Naive thymus-derived CD8-positive, alpha-beta T cell (primary cell): ENCODE measurements at places on chromosomes 4 and X.

- no peak for DNase-seq
These were observed 7.4 kb upstream of the HS3ST1 start for GRCh38 chr4:11436084-11436483.

GRCh38 chr4:71537551-71538065 is 198.8 kb downstream of the SLC4A4 start:
- DNase-seq, result no peak

DNA sequence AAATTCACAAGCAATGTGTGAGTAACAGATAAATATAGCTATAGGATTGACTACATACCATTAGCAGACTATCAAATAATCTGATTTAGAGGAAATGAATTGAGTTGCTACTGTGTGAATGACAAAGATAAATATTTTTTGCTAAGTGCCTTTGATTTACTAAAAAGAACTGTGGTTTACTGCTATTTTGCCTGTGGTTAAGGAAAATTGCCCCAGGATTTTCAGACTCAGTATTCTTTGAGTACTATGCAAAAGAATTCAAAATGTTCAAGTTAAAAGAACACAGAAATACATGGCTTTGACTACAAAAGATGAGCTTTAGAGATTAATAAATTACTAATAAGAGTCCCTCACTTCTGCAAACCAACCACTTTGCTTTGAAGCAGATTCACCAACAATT is 853.8 kb downstream of the ADGRL3 start:
- no peak for DNase-seq

DNA sequence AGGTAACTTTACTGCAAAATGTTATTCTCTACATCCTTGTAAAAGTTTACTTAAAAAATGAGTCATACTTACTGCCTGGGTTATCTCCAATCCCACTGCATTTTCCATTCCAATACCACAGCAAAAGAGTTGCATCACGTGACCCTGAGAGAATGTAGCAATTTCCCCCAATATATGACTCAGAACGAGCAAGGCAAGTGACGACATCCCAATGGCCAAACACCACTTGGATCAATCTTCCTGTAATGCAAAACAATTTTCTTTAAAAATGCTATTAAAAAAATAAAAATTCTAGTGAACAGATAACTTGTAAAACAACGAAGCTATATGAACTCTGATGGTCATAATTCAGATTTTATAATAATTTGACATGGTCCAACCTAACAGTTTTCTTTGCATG is 224.3 kb downstream of the DCLK2 start:
- no peak for DNase-seq

- no peak for DNase-seq
These were observed 8.0 kb downstream of the IBSP start for GRCh38 chr4:87807402-87807801.

DNA sequence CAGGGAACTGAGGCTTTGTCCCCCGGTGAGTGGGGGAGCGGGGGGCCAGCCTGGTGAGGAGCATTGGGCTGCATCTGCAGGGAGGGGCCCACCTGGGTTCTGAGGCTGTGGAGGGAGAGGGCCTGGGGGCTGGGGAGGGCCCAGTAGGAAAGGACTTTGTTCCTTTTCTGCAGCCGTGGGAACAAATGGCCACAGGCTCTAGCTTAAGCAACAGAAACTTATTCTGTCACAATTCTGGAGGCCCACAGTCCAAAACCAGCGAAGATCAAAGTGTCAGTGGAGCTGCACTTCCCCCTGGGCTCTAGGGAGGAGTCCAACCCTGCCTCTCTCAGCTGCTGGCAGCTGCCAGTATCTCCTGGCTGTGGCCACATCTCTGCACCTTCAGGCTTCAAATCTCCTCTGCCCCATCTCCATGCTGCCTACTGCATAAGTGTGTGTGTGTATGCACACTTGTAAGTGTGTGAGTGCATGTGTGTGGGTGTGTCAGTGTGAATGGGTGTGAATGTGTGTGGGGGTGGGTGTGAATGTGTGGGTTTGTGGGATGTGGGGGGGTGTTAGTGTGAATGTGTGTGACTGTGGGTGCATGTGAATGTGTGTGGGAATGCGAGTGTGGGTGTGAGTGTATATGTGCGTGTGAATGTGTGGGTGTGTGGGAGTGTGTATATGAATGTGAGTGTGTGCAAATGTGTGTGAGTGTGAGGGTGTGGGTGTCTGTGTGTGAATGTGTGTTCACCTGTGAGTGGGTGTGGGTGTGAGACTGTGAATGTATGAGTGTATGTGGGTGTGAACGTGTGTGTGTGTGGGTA is 204.5 kb upstream of the PSAPL1 start:
- DNase-seq, result no peak

DNA sequence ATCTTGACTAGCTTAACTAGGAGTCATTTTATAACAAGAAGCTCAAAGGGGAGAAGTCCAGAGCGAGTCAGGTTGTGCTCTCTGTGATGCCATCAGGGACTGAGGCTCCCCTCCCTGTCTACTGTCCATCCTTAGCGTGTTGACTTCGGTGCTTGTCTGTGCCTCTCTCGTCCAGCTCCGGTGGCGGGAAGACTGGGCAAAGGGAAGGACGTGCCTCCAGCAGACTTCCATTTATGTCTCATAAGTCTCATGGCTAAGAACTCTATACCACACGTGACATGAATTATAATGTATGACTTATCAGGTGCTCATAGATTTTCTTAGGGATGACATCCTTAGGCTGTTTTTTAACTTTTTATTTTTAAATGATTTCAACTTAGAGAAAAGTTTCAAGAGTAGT is 92.6 kb upstream of the TLR2 start:
- no peak for DNase-seq

DNA sequence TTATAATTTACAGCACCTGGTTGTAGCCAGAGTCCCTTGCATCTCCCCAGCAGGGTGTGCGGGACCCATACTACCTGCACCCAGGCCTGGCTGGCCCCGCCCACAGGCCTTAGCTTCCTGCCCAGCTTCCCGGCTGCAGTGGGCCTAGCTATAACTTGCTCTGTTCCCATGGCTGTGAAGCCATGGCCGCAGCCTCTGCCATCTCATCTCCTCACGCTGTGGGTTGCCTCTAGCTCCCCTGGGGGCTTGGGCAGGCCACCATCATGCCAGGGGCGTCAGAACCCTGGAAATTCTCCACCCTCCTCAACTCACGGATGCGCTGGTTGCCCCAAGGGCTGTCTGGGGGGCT is 26.1 kb upstream of the SORBS2 start:
- DNase-seq, result no peak

DNA sequence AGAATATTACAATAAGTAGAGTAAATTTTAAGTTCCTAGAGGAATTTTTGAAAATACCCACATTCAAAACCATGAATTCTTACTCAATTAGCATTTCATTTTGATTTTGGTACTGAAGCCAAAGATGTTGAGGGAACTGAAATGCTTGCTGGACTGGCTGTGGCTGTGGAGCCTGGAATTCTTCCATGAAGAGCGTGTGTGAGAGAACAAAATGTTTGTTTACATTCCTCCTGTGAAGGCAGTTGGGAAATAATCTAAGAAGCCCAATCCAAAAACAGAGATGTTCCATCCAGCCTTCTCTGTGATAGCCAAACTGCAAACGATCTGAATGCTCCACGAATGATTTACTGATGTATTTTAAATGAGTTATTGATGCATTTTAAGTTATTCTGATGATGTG is 3.8 kb upstream of the ADH1B start:
- no peak for DNase-seq

- DNase-seq, result no peak
These were observed 6.2 kb downstream of the CACNA1F start for GRCh38 chrX:49226946-49227345.

DNA sequence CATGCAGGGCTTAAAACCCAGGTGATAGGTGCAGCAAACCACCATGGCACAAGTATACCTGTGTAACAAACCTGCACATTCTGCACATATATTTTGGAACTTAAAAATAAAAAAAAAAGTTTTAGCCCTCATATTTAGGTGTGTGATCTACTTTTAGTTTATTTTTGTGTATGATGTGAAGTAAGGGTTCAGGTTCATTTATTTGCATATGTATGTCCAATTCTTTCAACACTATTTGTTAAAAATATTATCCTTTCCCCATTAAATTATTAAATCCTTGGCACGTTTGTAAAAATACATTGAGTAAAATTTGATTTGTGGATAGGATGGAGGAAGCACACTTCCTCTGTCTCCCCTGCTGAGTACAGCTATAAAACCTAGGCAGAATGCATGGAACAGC is 12.9 kb downstream of the RAB39B start:
- DNase-seq, result no peak

GRCh38 chr4:74623041-74623440 is 171.3 kb downstream of the BTC start:
- peak; percentile 4 for DNase-seq

- no peak for DNase-seq
These were observed 20.2 kb downstream of the PDK3 start for GRCh38 chrX:24485323-24485722.

DNA sequence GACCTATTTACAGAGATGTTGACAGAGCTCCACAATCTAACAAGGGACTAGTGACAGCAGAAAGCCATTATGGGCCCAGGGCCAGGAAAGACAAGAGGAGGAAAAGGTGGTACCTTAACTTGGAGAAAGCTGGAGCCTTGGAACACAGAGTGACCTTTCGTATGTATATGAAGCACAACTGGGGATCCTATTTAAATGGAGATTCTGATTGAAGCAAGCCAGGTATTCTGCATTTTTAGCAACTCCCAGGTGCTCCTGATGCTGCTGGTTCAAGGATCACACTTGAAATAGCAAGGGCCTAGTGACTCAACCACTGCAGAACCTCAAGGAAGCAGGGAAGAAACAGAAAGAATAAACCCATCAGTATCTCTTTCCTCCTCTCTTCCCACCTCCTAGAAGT is 99.4 kb downstream of the TMEM47 start:
- no peak for DNase-seq

DNA sequence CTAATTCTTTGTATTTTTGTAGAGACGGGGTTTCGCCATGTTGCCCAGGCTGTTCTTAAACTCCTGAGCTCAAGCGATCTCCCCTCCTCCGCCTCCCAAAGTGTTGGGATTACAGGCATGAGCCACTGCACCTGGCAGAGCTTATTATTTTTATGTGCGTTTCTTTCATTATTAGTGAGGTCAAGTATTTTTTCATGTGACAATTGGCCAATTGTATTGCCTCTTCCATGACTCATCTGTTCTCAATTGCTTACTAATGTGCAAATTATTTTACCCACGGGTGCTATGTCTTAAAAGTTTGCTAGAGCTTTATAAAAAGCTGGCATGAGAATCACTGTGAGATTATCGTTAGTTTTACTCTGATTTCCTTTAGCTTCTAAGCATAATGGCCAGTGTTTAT is 13.0 kb upstream of the ARX start:
- no peak for DNase-seq

GRCh38 chrX:141405853-141406492 is 163.7 kb upstream of the SPANXC start:
- DNase-seq, result no peak

DNA sequence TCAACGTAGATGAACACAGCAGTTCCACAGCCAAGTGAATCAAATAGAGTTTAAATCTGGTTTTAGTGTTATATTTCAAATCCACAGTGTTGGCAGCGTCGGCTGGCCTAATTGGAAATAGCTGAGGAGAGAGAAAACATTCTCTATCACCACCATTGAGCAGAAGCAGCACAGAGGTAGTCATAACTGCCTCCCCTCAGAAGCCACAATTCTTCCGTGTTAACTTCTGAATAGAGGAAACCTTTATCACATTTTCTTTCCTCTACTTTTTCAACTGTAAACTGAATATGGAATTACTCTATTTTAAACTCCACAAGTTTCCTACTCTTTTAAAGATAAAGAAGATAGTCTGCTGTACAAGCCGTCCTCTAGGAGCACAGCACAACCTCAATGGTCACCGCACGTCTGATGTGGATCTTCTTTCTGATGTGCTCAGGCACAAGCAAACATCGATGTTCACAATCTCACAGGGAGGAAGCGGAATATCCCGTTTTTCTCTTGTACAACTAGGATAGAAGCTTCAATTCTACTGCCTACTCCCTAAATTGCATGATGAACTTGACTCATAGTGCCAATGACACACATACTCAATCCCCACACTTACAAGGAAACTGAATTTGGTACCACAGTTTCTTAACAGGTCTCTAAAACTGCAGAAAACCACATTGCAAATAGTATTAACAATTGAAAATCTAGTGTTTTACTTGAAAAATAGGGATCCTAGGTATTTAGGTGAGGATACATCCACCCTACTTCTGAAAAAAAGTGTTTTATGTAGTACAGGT is 217.8 kb upstream of the ETNPPL start:
- no peak for DNase-seq

DNA sequence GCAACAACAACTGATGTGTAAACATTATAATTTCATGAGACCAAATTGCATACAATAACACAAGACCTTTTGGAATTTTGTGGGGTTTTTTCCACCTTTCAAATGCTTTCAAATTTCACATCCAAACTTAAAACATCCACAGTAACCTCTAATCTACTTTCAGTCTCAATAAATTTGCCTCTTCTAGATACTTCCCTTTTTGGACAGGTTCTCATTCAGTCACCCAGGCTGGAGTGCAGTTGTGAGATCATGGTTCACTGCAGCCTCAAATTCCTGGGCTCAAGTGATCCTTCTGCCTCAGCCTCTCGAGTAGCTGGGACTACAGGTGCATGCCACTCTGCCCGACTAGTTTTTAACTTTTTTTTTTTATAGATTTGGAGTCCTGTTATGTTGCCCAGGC is 556.6 kb downstream of the NLGN4X start:
- DNase-seq, result no peak

DNA sequence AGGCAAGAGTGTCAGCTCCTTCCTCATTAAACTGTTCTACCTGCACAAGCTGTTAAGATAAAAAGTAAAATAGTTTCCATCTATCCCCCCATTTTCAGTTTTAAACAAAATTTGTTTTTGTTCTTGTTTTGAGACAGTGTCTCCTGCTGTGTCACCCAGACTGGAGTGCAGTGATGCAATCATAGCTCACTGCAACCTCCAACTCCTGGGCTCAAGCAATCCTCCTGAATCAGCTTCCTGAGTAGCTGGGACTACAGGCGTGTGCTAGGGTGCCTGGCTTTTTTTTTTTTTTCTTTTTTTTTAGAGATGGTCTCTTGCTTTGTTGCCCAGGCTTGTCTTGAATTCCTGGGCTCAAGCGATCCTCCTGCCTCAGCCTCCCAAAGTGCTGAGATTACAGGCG is 105.4 kb downstream of the HS6ST2 start:
- no peak for DNase-seq

DNA sequence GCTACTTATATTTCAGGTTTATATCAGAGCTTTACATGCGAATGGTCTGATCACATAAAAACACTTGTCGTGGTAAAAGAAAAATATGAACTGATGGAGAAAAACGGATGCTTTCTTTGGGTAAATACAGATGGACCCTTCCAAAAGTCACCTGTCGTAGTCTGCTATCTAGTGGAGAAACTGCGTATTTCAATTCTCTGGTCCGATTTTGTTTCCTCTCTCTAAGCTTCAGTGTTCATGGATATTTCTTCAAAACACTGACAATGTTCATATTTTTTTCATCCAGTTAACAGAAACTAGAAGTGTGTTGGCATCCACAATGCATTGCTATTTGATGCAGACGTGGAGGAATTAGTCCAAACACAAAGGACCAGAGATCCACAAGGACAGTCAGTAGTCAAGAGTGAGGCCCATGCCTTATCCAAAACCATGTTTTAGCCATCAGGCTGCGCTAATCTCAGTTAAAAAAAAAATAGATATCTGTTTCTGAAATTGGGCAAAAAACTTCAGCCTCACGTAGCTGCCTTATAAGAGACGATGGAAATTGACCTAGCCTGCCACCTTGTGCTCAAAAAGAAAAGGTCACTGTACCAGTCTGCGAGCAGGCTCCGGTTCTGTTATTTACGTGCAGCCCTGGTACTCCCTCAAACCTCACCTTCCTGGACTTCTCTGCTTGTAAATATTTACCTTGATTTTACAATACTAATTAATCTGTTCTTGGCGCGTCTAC is 16.0 kb downstream of the MEPE start:
- DNase-seq, result peak; percentile 26
